ENCODE measurements at places on chromosomes 11 and 22.

DNA sequence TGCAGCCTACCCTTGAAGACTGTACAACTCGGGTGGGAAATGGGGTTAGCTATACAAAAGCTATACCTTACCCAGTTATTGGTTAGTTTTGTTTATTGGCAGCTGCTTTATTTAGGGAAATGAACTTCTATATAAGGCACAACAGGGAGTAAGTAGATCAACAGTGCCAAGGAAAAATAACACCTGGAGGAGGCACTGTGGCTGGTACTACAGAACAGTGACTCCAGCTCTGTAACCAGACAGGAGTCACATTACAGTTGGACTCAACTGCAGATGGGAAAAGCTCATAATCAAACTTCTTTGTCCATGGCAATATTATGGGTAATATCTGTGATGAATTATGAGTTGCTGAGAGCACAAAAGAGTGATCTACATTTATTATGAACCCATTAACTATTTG lies 14.0 kb downstream of the P4HA3 start:
- DNase-seq = no peak

GRCh38 chr11:84524422-84525051 lies 1102.6 kb downstream of the DLG2 start:
- no peak for DNase-seq

GRCh38 chr11:117319214-117319840 lies 3.3 kb upstream of the BACE1 start:
- DNase-seq = no peak

DNA sequence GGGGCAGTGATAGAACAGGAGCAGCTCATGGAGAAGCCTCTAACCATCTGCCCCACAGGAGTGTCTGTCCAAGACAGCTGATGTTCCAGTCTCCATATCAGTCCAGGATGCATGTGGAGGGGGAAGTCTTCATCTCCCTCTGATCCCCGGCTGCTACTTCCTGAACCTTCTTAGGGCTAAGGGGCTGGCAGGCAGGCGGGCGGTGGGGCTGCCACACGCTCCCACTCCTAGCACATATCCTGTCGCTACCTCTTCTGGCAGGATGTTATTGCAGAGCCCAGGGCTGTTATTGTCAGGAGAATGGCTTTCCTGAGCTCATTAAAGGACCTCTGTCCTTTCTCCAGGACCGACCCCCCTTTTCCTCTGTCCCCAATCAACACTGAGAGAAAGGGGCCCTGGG lies 25.4 kb downstream of the LRRC55 start:
- no peak for DNase-seq

- no peak for DNase-seq
Observed at GRCh38 chr11:16737818-16738192, 642 bp upstream of the C11orf58 start.

GRCh38 chr11:125167954-125168835 lies 3.6 kb downstream of the PKNOX2 start:
- no peak for DNase-seq

DNA sequence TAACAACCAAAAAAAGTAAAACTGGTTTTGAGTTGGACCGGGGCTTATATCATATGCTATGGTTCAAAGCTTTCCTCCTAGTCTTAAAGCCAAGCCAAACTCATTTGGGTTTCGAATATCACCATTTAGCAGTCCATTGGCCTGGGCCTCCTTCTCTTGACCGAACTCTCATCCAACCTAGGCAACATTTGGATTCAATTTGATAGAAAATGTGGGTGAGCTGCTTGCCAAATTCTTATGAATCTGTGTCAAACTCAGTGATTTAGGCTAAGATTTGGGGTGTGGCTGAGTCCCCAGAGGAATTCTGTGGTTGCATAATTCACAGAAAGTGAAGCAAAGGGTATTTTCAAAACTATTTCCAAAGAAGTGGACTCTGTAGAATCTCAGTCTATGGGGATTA lies 83.7 kb downstream of the BLID start:
- DNase-seq = no peak

DNA sequence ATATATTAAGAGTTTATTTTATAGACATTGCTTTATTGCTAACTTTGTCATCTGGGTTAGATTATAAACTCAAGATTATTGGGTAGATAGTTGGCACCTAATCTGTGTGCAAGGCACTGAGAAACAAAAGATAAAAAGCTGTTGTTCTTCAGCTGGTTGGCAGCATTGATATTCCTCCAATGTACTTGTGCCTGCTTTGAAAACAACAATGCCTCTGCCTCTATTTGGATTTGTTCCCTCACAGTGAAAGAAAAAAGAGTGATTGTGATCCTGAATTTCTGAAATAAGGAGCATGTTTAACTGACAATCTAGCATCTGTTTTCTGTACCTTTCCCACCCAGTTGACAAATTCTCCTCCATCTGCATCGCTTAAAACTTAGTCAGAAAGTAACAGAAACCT lies 98.3 kb downstream of the TYR start:
- DNase-seq = no peak

GRCh38 chr11:120798854-120799253 lies 225.0 kb upstream of the TBCEL start:
- no peak for DNase-seq

GRCh38 chr11:108135845-108136544 lies 14.6 kb downstream of the ACAT1 start:
- DNase-seq = no peak

DNA sequence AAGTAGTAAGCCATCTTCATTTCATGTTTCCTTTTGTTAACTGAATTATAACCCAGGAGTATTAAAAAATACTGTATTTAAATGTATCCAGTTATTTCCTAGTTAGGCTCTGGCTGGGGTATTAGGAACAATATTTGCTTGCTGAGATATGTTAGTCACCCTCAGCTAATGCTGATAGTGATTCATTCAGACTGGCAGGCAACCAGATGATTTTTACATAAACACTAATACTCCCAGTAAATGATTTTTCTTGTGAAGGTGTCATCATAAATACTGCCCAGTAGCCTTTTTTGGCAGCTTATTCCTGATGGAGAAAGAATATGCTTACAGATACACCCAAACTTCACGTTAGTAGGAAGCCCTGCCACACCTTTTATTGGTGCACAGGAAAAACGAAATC lies 8.1 kb downstream of the YWHAH start:
- no peak for DNase-seq

DNA sequence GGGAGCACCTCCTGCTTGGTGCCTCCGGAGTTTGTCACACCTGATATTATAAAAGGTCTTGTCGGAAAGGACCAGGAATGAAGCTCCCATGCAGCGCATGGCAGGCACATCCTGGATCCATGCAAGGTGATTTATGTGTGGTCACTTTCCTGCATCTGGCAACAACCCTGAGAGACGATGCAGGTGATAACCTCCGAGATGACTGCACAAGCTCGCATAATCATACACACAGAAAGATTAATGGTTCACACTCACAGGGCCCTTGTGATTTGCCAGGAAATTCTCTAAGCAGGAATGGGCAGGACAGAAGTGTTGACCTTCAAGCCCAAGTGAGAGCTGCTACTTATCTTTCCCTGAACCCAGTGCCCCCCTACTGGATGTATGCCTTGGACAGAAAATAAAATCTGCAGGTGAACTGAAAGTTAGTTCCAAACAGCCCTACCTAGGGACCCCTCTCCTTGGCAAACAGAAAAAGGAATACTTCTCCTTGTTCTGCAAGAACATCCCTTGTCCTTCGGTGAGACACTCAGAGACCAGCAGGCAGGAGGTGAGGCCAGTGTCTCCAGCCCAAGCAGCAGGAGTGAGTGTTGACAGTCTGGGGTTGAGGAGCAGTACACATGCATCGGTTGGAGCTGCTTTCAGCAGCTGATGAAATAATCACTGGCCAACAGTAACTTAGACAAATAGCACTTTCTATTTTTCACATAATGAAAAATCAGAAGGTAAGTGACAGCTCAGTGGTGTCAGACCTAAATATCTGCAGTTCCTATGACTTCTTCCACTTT lies 619.4 kb upstream of the B3GAT1 start:
- DNase-seq = no peak

GRCh38 chr11:72352859-72353551 lies 81.3 kb downstream of the CLPB start:
- DNase-seq = peak; percentile 14

DNA sequence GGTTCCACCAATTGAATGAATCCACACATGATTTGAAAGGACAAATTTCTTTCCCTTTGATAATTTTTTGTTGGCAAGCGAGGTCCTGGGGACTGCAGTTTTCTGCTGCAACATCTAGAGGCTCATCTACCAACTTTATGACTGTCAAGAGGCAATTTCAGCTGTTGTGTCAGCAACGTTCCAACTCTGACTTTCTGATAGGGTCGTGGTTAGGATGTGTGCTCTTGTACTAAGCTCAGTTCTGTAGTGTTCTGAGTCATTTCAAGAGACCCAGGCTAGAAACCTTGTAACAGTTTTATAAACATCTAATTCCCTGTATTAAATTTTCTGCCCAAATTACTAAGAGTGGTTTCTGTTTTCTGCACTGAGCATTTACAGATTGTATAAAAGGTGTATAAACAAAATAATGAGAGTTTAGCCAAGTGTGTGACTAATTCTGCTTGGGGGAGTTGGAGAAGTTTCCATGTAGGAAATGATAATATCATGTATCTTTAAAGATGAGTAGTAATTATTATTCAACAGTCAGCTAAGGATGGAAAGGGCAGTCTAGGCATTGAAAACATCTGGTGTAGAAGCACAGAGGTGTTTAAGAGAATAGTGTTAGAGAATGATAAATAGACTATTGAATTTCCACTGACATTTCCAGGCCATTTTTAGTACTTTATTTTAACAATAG lies 72.2 kb downstream of the RBMXL2 start:
- no peak for DNase-seq

DNA sequence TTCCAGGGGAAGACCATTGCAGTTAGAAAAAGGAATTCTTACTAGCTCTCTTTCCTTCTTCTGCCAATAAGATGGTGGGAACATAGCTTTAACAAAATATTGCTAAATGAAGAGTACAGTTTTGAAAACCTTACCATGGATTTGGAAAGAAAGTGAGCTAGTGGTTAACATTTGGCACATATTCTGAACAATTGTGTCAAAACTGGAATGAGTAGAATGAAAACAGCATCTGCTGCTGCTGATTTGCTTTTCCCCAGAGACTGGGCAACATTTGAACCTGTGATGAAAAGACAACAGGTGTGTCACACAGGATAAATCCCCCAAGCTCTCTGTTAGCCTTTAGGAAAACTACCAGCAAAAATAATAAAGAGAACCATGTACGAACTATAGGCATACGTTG lies 761.4 kb downstream of the KCNA4 start:
- no peak for DNase-seq

DNA sequence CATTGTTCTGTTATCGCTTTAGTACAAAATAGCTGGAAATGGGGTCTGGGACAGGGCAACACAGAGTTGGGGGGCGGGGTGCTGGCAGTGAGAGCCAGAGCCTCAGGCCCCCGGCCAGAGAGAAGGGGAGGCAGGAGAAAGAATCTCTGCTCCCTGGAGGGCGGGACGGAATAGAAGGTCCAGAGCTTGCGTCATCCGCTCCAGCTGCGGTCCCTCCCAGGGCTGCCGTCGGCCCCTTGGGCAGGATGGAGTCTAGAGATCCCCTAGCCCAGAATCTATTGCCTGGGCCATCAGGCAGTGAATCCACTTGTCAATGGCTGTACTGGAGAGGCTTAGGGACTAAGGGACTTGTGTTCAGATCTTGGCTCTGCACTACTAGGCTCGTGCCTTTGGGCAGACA lies 5.0 kb downstream of the TP53I11 start:
- no peak for DNase-seq

DNA sequence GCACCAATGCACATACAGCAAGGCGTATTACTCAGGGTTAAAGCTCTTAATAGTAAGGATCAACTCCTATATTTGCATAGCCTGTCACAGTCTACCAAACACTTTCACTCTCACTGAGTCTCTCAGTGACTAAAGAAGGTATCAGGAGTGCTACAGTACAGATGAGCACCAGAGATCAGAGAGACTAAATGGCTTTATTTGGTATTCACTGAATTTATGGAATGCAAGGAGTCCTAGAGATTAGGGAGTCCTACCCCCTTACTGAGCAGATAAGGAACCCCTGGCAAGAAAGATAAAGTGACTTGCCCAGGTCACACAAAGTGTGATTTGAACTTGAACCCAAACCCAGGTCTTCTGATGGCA lies 396.4 kb upstream of the CCDC90B start:
- DNase-seq = no peak

DNA sequence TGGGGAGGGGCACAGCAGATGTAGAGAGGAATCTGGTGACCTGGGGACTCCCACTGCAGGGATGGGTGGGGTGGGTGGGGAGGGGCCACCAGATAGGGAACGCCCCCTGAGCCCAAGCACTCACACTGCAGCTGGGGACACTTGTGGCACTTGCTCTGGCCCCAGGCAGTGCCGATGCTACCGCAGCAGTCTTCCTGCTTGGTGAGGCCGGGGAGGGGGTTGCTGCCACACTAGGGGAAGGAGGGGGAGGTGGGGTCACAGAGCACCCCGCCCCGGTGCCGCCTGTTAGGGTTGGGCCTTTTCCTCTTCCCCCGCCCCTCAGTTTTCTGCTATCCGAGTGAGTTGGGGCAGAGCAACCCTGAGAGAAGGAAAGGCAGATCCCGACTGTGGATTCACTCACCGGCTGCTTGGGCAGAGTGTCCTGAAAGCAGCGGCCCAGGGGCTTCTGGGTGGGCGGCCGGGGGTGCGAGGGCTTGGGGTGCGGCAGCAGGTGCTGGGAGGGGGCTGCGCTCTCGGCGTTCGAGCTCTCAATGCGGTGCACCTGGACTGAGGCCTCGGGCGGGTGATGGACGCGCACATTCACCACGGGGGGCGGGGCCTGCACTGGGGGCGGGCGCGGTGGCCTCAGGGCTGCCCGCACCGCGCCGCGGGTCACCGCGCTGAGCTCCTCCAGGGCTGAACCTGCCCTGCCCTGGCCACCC lies 4.7 kb downstream of the LTBP3 start:
- no peak for DNase-seq

GRCh38 chr11:45455536-45455935 lies 169.4 kb upstream of the SYT13 start:
- no peak for DNase-seq

DNA sequence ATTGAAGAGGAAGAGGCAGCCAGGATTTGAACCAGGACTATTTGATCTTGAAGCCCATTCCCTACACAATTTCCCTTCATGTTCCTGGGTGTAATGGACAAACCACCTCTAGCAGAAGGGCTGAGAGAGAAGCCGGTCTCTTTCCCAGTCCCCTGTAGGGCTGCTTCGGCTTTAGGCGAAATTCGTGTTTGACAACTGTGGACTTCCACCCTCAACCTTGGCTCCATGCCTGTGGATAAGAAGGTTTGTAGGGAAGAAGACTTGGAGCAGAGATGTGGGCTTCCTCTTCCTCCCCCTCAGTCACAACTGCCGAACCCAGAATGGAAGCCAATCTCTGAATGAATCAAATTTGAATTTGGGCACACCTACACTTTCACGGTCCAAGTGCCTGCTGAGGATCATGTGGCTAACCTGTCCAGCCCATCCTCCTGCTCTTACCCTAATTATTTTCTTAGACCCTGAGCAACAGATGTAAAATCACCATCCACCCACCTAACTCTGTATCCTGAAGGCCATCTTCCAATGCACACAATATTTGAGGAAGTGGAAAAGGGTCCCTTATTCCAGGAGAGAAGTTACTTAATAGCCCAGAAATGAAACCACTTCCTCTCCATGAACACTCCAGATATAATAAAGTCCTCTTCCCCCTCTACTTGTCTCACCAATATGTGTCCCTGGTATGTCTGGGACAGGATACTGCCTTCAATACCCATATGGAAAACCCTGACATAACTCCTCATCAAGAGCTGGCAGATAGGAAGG lies 10.1 kb upstream of the SCN2B start:
- DNase-seq = no peak

Data from substantia nigra (tissue), 51 donors.